ENCODE measurements at places on chromosomes 5 and 9.

- DNase-seq = no peak
Observed at GRCh38 chr9:137293482-137294090, 8.5 kb downstream of the NRARP start.

GRCh38 chr9:88287972-88288371, 100.3 kb upstream of the SPIN1 start:
- DNase-seq = no peak

- DNase-seq = no peak
Observed at GRCh38 chr5:128537221-128537999, 635 bp downstream of the FBN2 start.

DNA sequence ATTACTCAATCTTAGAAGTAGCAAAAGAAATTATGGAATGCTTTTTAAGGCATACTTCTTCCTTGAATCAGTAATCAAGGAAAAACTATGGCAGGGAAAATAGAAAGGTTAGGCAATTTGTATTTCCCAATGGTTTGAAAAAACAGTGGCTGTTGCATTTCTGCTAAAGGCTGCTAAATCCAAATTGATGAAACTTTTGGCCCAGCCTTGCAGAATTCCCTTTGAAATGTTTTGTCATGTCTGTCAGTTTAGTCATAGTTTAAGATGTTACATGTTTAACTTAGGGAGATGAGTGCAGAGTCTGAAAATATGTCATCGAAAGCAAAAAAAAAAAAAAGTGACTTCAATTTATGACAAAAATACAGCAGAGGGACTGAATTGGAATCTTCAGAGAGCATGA, 878.9 kb upstream of the WWC1 start:
- no peak for DNase-seq

DNA sequence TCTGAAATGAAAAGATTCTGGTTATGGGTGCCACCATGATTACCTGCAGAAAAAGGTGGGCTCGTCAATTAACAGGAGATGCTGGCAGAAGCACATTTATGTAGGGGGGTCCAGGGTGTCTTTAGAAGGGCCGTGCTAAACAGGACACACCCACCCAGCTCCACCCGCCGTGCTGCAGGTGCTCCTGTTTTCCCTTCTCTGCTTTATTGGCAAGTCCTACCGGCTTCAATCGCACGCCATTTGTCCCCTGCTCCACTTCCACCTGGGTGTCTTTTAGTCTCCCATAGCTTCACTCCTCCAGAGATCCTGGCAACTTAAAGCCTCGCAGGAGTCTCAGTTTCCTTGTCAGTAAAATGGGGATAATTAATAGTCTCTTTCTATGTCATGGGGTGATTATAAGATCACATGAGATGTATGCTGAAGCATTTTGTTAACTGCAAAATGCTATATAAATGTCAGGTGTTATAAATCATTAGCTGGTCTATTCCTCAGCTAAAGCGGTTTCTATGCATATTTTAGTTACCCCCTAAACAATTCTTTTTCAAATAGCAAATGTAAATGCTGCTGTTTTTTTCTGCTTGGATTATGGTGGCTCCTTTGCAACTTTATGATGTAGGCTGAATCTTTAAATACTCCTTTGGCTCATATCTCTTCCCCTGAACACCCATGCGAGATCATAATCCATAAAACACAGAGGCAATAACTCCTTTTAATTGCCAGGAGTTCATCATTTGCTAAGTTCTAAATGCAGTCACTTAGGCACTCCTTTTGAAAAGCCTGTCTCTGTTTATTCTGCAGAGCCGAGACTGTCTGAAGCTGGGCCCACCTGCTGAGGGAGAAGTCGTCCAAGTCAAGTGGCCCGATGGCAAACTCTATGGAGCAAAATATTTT, 406.9 kb downstream of the KDM4C start:
- DNase-seq = no peak

- no peak for DNase-seq
Observed at GRCh38 chr9:132197315-132197714, 35.5 kb downstream of the NTNG2 start.

DNA sequence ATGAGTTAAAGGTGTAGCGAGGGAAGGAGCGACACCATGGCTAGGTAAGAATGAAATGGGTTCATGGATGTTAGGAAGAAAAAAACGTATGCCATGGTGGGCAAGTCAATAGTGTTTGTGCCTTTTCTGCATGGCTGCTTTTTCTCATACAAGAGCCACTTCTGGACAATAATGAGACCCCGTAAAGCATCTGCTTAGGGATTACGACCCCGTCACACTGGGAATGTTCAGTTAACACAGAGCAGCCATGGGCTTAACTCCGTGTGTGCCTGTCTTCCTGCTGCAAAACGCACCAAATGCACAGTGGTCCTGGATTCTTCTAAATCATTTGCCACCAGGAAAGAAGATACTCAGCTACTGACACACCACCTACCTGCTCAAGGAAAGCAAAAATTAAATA, 81.8 kb downstream of the NFIB start:
- no peak for DNase-seq

GRCh38 chr5:74325866-74326265, 314.7 kb downstream of the ENC1 start:
- DNase-seq = no peak

- no peak for DNase-seq
Observed at GRCh38 chr9:80605129-80605528, 1033.4 kb downstream of the TLE4 start.

DNA sequence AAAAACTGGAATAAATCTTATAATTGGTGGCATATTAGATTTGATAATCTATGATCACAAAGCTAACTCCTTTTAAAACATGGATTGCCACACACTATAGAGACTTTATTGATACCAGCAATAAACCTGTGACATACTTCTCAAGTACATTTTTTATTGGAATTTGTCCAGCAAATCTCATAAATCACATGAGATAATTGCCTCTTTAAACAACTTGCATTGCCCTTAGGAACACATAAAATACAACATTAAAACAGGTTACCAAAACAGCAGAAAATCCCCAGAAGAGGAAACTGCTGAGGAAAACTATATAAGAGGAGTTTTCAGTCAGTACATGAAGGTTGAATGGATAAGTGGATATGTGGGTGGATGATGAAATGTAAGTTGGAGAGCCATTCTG, 124.6 kb downstream of the SNCAIP start:
- DNase-seq = no peak

DNA sequence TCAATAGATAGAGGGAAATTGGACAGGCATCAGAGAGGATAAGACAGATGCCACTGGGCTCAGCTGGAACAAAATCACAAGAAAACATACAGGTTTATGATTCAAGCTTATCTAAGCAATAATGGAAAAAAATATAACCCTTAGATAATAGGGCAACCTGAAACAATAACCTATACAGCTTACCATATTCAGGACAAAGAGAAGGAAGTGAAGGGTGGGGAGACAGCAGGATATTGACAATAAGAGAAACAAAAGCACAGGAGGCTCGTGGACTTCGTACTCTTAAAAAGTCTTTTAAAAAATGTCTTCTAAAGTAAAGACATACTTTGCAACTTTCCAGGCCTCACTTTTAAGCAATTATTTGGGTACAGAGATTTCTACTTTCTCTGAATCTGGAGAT, 225.3 kb downstream of the NTRK2 start:
- DNase-seq = no peak

DNA sequence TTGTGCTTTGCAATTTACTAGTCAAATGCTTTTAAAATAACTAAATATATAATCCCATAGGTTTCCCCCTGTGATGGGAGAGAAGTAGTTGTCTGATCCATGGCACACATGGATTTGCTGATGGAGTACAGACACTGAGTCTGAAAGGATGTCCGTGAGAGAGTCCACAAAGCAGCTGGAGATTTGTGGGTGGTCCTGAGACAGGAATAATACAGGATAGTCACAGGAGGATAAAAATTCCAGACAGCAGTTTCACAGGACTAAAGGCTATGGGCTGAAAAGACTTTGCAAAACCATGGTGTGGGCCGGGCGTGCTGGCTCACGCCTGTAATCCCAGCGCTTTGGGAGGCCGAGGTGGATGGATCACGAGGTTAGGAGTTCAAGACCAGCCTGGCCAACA, 58.7 kb upstream of the ZFR start:
- DNase-seq = no peak

- no peak for DNase-seq
Observed at GRCh38 chr5:77709340-77709739, 66.8 kb downstream of the TBCA start.

- DNase-seq = no peak
Observed at GRCh38 chr9:134303601-134304000, 22.7 kb upstream of the RXRA start.

DNA sequence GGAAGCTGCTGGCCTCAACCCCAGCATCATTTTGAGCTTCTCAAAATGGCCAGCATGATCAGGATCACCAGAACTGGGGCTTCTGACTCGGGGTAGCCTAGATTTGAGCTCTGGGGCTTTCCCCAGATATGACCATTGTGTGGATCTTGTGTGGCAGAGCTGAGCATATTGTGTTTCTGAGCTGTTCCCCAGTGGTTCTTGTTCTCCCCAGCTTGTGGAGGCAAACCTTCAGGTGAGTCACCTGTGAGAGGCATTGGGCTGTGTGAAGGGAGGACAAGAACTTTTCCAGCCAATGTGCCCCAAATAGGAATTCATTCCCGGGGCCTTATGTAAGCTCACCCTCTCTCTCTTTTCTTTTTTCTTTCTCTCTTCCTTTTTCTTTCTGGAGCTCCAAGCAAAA, 80.7 kb upstream of the PITX1 start:
- DNase-seq = no peak

- no peak for DNase-seq
Observed at GRCh38 chr5:148394587-148395019, 10.8 kb downstream of the FBXO38 start.

DNA sequence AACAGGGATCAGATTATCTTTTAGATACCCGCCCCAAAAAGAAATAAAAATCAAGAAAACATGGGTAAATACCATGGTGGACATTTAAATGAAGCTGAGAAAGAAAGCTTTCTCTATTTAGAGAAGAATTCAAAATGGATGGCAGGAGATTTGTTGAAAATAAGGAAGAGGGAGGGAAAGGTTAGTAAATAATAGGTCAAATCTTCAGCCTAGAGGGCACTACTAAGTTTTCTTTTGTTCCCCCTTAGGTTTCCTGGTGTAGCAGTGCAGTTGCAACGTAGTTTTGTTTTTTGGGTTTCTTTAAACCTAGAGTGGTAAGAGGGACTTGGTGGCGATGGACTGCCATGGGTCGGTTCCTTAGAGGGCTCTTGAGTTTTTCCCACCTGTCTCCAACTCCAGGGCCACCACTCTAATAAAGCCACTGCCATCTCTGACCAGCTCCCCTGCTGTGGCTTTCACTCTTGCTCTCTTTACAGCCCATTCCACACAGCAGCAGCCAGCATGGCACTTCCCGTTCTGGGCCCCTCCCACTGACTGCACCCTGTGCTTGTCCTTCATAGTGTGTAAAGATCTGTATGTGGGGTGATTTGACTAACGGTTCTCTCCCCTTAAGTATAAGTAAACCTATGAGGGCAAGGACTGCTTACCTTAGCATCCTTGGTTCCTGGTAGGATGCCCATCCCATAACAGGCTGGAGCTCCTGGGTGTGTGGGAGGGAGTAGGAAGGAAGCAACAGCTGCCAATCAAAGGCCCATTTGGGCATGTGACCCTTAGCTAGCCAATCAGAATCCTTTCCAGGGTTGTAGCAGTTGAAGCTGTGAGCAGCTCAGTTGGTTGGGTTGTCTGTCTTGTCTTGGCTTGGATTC, 118.3 kb downstream of the SLC1A3 start:
- DNase-seq = no peak

- no peak for DNase-seq
Observed at GRCh38 chr9:95962936-95963335, 87.4 kb downstream of the ERCC6L2 start.

GRCh38 chr9:128043467-128043868, 23.7 kb downstream of the NAIF1 start:
- no peak for DNase-seq

DNA sequence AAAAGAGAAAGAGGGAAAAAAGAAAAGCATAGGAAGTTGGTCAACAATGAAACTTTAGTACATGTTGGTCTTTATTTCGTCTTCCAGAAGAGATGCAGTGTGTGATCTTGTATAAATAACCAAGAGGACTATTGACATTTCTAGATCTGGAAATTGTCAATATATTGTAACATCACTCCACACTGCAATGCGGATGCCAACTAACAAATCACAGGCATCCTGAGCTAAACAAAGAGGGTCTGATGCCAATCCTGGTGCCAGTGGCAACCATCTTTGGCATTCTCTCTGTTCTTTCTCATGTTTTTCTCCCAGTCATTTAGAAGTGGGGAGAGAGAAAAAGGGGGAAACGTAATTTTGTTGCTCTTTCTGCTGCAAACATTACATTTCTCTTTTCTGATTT, 9.7 kb downstream of the NFIB start:
- DNase-seq = no peak

DNA sequence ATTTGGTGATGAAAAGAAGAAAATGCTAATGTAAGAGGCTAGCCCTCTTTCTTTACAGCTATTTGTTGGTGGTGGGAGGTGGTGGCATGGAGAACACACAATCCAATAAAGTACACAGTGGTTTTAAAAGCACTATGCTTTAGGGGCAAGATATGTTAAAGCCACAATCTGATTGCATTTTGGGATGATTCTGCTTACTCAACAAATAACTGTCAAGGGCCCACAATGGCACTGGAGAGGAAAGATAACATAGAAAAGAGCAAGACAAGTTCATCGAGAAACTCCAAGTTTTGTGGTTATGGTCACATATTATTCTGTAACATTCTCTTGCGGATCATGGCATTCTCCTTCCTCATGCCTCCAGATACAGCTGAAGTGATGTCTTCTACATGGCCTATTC, 38.8 kb downstream of the OTP start:
- no peak for DNase-seq

DNA sequence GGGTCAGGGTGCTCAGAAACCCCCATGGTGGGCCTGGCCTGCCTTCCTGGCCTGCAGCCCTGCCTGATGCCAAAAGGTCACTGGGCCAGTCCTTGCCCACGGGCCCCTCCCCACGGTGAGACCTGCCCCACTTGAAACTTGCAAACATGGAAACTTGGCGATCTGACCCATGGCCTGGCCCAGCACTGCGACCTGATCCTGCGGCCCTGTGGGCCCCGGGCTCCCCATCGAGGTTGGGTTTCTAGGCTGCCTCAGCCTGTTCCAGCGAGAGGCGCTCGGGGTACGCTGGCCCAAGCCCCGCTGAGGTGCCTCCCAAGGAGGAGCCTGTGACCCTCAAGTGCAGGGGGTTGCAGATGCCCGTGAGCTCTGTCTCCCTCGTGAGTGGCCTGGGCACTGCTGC, 37.5 kb upstream of the SLC6A19 start:
- DNase-seq = no peak

DNA sequence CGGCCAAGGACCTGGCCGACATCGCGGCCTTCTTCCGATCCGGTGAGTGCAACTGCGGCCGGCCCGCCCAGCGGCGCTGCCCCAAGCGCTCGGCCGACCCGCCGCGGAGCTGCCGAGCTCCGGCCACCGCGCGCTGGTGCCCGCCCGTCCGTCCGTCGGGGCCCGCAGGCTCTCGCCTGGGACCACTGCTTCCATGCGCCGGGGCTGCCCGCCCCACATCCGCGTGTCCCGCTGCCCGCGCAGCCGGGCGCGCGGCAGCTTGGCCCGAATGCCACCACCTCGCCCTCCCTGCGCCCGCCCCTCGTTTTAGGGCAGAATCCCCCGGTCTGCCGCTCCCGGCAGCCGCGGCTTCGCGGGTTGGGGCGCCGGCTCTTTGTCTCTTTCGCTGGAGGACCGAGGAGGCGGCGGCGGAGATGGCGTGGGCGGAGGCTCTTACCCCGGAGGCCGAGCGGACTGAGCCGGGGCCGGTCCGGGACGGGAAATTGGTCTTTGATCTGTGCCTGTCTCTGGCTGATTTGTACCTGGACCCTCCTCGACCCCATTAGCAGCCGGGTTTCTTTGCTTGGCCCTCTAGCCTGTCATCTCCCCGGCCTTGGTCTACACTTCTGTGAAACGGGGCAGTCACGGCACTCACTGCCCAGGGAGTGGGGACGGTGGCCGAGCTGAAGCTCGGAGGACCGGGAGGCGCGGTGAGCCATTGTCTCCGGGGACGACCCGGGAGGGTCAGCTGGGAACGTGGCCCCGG, 871 bp downstream of the TRIO start:
- no peak for DNase-seq
